ENCODE measurements at places on chromosomes 12 and 14.

DNA sequence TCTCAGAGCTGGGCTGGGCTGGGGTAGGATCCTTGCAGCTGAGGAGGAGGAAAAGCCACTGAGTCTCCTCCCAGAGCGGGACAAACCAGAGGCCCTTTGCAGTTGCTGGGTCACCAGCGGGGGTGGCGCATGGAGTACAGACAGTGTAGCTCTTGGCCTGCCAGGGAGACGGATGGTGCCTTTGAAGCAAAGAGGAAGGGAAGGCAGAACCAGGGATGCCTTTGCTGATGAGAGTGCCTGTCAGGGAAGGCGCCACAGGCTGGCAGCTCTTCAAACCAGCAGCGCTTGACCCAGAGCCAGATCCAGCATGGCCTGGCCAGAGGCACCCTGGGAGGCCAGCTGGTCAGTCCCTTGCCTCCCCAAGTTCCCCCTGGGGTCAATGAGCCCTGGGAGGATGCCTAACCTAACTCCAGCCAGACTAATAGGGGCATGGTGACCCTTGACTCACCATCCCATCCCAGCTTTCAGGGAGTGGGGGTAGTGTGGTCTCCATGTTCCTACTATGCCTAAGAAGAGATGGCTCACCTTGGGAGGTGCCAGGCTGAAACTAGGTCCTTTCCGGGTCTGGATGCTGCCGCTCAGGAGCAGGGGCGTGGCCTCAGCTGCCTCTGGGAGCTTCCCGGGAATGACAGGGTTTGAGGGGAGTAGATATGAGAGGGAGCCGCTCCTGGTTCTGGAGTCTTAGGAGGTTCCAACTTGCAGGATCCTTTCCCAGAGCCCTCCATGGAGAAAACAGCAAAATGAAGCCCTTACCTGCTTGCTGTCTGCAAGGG, 19.8 kb downstream of the VASH1 start:
- DNase-seq: no peak

- DNase-seq: no peak
These were observed 3.7 kb upstream of the SELPLG start for GRCh38 chr12:108637222-108637971.

- DNase-seq: no peak
These were observed 4.7 kb downstream of the DDN start for GRCh38 chr12:48994224-48995085.

DNA sequence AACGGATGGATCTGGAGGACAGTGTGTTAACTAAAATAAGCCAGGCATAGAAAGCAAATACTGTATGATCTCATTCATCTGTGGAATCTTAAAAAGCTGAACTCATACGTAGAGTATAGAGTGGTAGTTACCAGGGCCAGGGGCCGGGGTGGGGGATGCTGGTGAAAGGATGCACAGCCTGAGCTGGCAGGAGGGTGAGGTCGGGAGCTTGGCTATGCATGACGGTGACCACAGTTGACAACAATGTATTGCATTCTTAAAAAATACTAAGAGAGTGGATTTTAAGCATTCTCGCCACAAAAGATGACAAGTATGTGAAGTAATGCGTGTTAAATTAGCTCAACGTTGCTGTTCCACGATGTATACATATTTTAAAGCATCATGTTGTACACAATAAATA, 351.3 kb downstream of the TMEM121 start:
- DNase-seq: peak; percentile 10

GRCh38 chr14:81313200-81313599, 86.9 kb downstream of the STON2 start:
- DNase-seq: no peak

DNA sequence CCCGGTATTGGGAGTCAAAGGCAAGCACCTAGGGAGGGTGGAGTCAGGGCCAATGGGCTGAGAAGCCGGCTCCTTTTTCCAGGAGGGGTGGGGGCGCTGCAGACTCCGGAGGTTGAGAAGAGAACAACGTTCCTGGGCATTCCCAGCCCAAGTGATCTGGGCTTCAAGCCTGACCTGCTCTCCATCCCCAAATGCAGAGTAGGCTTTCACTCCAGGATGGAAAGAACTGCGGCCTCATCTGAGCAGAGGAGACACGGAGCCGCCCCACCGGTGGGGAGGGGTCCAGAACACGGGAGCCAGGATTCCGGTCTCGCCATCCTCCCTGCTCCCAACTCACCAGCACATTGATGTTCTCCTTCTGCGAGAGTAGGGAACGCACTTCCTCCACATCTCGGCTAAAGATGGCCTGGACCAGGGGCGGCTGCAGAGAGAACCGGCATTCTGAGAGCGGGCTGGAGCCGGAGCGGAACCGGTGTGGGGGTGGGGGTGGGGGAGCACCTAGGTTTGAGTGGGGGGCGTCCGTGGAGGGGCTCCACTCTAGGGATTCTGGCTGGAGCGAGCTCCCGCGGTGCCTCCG, 605 bp downstream of the ANKRD52 start:
- no peak for DNase-seq

- no peak for DNase-seq
These were observed 2.1 kb downstream of the PNMA1 start for GRCh38 chr14:73712071-73712506.

DNA sequence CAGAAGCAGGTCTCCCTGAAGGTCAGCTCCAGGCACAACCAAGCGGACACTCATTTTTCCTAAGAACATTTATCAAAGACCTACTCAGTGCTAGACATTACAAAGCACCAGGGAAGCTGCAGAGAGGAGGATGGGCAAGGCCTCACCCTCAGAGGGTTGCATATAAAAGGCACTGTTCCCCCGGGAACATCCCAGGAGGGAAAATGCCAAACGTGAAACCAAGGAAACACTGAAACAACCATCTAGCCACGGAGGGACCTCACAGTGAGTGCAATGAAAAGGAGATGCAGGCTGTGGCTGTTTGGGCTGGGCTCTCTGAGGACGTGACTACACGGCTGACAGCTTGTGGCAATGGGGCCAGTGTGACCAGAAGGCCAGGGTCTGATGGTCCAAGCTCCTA, 117.4 kb upstream of the VASH1 start:
- DNase-seq: no peak

DNA sequence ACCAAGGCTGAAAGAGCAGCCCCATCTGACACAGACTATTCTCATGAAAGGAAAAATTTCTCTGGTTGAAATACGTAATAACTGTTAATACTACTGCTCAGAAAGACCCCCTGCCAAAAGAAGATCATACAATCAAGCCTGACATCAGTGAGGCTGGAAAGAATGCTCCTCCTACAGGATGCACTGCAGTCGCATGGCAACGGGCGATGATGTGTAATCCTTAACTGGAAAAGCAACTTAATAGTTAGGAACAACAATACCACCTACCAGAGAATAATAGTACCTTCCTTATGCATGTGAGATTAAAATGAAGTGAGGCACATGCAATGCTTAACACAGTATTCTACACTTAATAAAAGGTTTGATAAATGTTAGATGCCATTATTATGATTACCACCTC, 1.2 kb upstream of the GOLGA5 start:
- DNase-seq: no peak

GRCh38 chr12:96806272-96806671, 100.8 kb upstream of the NEDD1 start:
- no peak for DNase-seq

GRCh38 chr14:51862176-51862796, 1.9 kb downstream of the GNG2 start:
- DNase-seq: no peak

All from left ventricle myocardium superior (tissue), 1 donor.